ENCODE measurements at places on chromosomes 1 and 21.

GRCh38 chr1:9615316-9616063, 26.8 kb downstream of the TMEM201 start:
- peak; percentile 57 for DNase-seq

DNA sequence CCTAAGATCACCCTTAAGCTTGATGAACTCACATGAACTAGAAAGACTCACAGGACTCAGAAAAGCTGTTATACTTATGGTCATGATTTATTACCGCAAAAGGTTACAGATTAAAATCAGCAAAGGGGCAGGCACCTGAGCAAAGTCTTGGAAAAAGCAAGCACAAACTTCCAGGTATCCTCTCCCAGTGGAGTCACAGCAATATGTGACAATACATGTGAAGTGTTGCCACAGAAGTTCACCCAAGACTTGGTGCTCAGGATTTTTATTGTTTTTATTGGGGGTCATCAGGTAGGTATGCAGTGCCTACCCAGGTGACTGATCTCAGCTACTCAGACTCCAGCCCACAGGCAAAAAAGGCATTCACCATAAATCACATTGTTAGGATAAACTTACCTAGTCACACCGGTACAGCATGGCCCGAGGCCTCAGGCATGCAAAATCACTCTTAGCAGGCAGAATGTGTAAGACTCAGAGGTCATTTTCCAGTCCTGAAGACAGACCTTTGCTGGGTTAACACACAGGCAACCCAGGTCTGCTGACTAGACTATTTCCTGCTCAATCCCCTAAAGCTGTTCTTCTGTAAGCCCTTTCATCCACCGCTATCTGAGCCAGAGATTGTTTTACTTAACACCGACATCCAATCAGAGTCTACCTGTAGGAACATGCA, 55.6 kb downstream of the SSX2IP start:
- no peak for DNase-seq

DNA sequence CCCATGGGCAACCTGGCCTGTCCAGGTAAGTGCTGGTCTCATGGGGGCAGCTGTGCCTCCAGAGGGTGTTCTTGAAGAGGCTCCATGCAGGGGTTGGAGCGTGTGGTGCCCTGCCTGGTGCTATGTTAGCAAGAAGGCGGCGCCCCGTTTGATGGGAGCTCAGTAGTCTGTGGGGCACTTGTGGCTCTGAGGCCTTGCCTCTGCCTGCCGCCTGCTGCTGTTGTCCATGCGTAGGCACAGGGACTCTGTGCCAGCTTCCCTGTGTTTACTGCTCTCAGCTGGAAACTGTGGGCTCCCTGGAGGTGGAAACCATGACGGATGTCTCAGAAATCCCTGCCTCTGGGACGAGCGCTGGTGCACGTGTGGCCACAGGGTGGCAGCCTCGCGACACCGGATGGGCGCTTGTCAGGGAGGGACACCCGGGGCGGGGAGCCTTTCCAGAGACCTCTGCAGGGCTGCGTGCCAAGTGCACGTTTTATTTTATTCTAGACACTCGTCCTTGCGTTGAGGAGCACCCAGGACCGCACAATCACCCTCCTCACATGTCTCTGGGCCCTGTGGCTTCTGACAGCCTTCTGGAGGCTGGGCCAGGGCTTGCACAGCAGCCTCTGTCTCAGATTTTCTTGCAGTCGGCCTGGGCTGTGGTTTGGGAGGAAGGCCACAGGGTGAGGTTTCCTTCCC, 27.1 kb downstream of the SNAP47 start:
- DNase-seq, result peak; percentile 88

DNA sequence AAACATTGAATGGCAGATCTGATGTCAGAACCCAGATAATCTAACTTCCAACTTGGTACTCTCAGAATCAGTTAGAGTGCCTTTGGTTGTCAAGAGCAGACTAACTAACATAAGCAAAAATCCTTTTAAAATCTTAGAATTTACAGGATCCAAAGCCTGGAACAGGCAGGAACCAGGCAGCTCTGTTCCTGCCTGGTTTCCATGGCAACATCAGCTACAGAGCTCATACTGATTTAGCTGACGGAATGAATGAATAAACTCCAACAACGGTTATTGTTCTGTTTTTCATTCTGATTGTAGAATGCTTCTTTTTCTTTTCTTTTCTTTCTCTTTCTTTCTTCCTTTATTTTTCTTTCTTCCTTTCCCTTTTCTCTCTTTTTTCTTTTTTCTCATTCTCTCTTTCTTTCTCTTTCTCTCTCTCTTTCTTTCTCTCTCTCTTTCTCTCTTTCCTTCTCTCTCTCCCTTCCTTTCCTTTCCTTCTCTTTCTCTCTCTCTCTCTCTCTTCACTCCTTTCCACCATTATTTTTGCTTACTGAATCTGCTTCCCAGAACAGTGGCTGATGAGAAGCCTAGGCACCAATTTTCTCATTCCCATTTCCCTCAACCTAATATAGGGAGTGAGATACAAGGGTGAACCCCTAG, 121.6 kb downstream of the RGS7 start:
- DNase-seq, result no peak

- no peak for DNase-seq
Measured at GRCh38 chr1:115307661-115308060, 30.4 kb downstream of the NGF start.

DNA sequence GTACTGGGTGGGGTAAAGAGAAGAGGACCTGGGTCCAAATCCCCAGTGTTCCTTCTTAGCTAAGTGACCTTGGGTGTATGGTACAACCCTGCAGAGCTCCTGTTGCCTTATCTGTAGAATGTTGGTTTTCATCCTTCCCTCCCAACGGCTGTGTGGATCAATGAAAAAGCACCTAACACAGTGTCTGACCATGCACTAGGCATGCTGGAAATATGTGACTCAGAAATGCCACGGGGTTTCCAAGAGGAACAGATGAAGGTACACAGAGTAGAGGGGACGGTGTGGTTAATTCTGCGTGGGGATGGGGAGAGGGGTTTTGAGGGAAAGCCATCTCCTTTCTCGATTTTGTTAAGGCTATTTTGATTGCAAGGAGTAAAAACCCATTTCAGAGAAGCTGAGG, 8.6 kb downstream of the NIPAL3 start:
- DNase-seq, result no peak

DNA sequence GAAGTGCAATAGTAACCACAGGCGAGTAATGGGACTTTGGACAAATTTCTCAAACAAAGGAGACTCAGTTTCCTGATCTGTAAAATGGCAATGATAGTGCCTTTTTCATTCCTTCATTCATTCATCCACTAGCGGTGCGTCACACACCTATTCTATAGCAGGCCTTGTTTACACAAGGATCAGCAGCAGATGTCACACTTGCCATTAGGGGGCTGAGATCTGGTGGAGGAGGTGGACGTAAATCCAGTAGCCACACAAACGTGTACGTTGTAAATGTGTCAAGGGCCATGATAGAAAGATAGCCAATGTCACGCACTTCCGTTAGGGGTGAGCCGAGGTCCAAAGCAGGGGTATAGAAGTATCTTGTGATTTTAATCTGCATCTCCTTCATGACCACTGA, 34.2 kb downstream of the SERINC2 start:
- no peak for DNase-seq

- no peak for DNase-seq
Measured at GRCh38 chr1:85195703-85196102, 5.1 kb downstream of the SYDE2 start.

DNA sequence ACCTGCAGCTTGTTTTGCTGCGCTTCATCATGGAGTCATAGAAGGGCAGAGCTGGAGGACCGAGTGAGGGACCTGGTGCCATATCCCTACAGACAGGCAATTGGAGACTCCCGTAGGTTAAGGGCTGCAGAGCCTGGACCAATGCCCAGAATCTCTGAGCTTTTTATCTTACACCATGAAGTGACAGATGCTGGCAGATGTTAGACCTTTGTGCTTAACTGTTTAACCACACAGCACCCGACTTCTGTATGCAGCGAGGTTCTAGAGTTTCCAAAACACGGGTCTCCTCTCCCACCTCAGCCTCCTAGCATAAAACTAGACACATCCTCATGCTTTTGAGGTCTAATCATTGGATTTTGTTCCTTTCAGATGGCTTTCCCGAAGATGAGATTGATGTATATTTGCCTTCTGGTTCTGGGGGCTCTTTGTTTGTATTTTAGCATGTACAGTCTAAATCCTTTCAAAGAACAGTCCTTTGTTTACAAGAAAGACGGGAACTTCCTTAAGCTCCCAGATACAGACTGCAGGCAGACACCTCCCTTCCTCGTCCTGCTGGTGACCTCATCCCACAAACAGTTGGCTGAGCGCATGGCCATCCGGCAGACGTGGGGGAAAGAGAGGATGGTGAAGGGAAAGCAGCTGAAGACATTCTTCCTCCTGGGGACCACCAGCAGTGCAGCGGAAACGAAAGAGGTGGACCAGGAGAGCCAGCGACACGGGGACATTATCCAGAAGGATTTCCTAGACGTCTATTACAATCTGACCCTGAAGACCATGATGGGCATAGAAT, 47.6 kb downstream of the B3GALT5 start:
- no peak for DNase-seq

DNA sequence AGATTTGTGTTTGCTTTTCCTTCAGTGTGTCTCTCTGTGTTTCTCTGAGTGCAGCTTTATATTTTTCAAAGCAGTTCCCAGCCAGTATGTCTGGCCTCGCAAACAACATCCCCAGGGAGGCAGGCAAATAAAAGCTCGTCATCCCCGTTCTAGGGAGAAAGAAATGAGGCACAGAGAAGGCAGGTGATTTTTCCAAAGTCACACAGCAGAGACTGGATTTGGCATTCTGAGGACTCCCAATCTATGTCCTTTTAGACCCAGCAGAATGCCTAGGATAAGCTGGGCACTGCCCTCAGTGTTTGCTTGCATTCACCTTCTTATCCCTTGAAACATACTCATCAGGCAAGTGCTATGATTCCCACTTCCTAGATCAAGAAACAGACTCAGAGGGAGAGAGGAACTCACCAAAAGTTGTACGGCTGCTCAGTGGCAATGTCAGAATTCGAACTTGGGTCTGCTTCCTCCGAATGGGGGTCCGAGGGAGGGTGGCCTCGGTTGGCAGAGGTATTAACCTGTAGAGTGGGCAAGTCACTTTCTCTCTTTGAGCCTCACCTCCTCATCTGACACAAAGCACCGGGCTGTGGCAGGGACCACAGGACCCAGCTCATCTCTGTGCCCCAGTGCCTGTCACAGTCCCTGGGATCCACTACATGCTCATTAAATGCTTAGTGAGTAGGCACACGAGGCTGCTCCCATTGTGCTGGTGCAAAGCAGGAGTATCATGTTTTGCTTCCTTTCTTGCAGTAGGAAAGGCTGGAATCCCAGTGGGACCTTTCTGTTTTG, 4.2 kb downstream of the RAP1GAP start:
- DNase-seq, result no peak

DNA sequence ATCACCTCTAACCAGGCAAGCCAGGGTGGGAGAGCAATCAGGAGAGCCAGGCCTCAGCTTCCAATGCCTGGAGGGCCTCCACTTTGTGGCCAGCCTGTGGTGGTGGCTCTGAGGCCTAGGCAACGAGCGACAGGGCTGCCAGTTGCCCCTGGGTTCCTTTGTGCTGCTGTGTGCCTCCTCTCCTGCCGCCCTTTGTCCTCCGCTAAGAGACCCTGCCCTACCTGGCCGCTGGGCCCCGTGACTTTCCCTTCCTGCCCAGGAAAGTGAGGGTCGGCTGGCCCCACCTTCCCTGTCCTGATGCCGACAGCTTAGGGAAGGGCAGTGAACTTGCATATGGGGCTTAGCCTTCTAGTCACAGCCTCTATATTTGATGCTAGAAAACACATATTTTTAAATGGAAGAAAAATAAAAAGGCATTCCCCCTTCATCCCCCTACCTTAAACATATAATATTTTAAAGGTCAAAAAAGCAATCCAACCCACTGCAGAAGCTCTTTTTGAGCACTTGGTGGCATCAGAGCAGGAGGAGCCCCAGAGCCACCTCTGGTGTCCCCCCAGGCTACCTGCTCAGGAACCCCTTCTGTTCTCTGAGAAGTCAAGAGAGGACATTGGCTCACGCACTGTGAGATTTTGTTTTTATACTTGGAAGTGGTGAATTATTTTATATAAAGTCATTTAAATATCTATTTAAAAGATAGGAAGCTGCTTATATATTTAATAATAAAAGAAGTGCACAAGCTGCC, 19.8 kb downstream of the CSF1 start:
- DNase-seq, result no peak

DNA sequence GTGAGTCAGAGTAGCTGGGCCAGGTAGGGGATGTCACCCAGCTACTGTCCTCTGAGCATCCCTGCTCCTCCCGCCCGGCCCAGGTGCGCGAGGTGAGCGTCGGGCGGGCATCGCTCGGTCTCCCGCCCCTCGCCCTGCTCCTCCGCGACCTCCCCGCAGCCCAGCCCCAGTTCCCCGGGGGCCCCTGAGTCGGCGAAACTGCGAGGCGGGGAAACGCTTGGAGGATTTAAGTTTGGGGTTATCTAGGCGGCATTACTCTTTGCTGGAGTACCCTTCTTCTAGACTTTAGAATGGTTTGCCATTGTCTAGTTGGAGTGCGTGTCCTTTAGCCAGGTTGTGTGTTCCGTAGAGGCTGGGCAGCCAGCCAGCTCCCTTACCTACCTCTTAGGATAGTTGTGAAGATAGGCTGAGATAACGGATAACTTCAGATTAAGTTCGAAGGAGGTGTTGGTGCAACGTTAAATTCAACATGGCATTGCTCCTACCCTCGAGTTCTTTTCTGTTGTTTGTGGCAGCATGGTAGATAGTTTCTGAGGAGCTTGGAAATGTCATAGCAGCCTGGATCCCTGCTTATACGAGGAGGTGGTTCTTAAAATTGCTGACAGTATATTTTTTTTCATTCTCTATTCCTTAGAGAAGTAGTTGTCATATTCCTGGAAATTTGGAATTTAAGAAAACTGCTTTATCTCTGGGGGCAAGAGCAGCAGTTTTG, 697 bp downstream of the AGO3 start:
- no peak for DNase-seq

- peak; percentile 58 for DNase-seq
Measured at GRCh38 chr21:45818904-45819285, 162.7 kb upstream of the COL6A1 start.

DNA sequence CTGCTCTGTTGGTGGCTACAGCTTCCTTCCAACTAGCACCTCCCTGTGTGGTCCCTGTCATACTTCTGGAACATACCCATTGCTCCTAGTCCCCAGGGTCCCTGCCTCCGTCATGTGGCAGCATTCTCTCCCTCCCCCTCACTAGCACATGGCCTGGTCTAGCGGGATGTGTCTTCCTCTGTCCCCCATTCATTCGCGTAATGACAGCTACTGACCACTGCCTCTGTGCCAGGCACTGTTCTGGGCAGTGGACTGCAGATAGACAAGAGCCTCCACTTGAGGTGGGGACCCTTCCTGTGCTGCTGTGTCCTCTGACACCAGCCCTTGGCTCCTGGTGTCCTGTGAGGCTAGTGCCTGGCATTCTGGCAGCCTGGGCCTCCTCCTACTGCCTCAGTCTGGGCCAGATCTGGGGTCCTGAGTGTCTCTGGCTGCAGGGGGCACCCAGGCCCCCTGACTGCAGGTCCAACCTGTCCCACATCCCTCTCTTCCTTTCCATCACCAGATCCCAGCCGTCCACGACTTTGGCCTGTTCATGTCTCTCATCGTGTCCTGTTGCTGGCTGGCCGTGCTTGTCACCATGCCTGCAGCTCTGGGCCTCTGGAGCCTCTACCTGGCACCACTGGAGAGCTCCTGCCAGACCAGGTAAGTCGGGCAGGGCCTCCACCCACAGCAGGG, 38.1 kb downstream of the DISP3 start:
- no peak for DNase-seq

- DNase-seq, result no peak
Measured at GRCh38 chr1:8740034-8740449, 77.4 kb downstream of the RERE start.

- DNase-seq, result no peak
Measured at GRCh38 chr1:205056956-205057568, 14.1 kb downstream of the CNTN2 start.

- DNase-seq, result no peak
Measured at GRCh38 chr1:44433209-44433608, 28.2 kb downstream of the RNF220 start.
